ENCODE measurements at places on chromosomes 2 and 18. TPM values are rescaled to one million over a fixed set of nuclear protein-coding genes. Genes with fewer than 3 reads are reported as not detected.

PID1 gene
- total RNA-seq = 21.1 TPM

WNT6 gene
- total RNA-seq = not detected

CDC42EP3 gene
- 8.7 TPM for total RNA-seq

WDR75 gene
- 51.1 TPM for total RNA-seq

CCDC121 gene
- 3.1 TPM for total RNA-seq

LIMS4 gene
- 3.6 TPM for total RNA-seq
